ENCODE measurements at places on chromosomes 1 and 21. TPM values are rescaled to one million over a fixed set of nuclear protein-coding genes. Genes with fewer than 3 reads are reported as not detected.
A peak's percentile ranks its signal among the peaks of the same experiment; 100 is the strongest.

- DNase-seq = peak; percentile 72
Measured at GRCh38 chr1:99645203-99645602, 710 bp upstream of the PALMD start.

Gene SPRR1A
- not detected for total RNA-seq

GRCh38 chr1:113947388-113948107 lies 18.4 kb downstream of the HIPK1 start:
- no peak for DNase-seq

- DNase-seq = no peak
Measured at GRCh38 chr1:157141212-157141855, 3.1 kb upstream of the ETV3 start.

- no peak for DNase-seq
Measured at GRCh38 chr1:233140974-233141373, 154.6 kb downstream of the PCNX2 start.

Gene PGBD5
- 3.6 TPM for total RNA-seq

Gene CELA2A
- total RNA-seq = not detected

Gene ZFYVE9
- total RNA-seq = 11.8 TPM

Gene TACSTD2
- total RNA-seq = not detected

GRCh38 chr1:243216741-243217140 lies 38.3 kb downstream of the CEP170 start:
- no peak for DNase-seq

Gene MR1
- 7.1 TPM for total RNA-seq

Gene TIAM1
- total RNA-seq = 19.9 TPM

Gene PLA2G2D
- not detected for total RNA-seq

DNA sequence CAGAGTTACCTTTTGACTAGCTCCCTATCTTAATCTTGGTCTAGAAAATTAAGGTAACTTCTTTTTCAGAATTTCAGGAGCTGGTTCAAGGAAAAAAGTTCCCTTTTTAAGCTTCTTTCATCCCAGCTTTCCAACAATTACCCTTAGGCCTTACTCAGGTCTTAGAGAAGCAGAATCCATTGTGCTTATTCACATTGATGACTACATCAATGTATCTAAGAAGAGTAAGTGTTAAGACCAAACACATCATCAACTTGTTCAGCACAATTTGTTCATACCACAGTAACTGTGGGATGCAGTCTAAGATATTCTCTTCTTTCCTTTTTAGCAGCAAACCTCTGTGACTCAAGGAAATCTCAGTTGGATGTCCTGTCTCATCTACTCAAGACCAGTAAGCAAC lies 4.1 kb downstream of the MRPL9 start:
- DNase-seq = no peak

- DNase-seq = no peak
Measured at GRCh38 chr1:230750986-230751625, 3.9 kb downstream of the CAPN9 start.

DNA sequence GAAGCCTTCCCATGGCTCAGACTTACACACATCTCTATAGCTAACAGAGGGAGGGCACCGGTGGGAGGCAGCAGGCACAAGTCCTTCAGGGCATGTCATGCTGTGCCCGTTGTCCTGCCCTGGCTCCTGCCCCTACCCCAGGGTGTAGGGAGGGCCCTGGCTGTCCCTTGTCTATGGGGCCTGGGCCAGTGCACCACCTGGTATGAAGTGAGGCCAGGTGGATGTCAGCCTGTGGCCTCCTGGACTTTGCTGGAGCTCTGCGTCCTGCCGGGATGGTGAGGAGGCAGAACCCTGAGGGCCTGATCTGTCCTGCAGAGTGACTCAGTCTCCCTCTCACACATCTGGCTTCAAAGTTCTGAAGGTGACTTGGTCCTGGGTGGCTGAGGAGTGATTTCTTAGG lies 47.3 kb upstream of the GPR37L1 start:
- DNase-seq = no peak

Gene PCAT6
- total RNA-seq = not detected

- no peak for DNase-seq
Measured at GRCh38 chr1:183024317-183025009, 1.2 kb downstream of the LAMC1 start.

DNA sequence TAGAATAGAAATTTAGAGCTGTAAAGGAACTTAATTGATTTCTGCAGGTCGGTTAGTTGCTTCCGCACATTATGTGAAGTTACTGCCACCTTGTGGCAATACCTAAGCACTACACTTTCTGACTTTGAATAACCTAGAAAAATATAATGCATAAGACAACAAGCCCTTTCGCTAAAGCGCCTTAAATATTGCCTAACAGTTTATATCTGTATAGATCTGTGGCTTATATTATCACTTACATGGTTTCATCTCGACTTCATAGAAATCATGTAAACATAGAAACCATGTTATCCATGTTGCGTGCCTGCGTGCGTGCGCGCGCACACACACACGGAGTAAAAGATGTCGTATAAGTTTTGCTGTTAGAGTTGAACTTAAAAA lies 10.9 kb upstream of the IFI16 start:
- peak; percentile 52 for DNase-seq

Measured in Daoy (cell line).